ENCODE measurements at places on chromosomes 3 and 15. TPM values are rescaled to one million over a fixed set of nuclear protein-coding genes. Genes with fewer than 3 reads are reported as not detected.
A peak's percentile ranks its signal among the peaks of the same experiment; 100 is the strongest.

- no peaks in the 10 kb centered on the region for H3K36me3 ChIP-seq
- H3K4me1 ChIP-seq, result peaks cover 27% of the 10 kb centered on the region
- H3K27me3 ChIP-seq, result no peaks in the 10 kb centered on the region
- H3K4me3 ChIP-seq, result peak overlapping the region; percentile 48
- peak overlapping the region; percentile 57 for H3K27ac ChIP-seq
- DNase-seq, result no peak
These were observed 5.7 kb downstream of the LYSMD2 start for GRCh38 chr15:51731549-51732267.

Gene ANKRD63
- total RNA-seq, result not detected

DNA sequence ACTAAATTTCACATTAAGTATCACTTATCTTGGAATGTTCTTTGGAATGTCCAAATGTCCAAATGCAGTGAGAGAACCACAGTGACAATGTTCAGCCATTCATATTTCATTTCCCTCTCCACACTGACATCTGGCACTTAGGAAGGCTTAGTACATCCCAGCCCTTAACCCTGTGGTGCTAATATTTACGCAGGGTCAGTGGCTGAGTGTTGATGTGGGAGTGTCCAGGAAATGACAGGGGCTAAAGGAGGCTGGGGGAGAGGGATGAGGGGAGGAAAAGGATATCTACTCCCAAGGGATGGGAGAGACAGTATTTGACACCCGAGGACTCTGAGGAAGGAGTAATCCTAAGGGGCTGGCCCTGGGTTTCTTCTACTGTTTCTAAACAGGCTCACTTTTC is 14.1 kb upstream of the CCR4 start:
- no peaks in the 10 kb centered on the region for H3K27me3 ChIP-seq
- H3K4me3 ChIP-seq, result no peak overlapping the region
- no peaks in the 10 kb centered on the region for H3K4me1 ChIP-seq
- DNase-seq, result no peak

DNA sequence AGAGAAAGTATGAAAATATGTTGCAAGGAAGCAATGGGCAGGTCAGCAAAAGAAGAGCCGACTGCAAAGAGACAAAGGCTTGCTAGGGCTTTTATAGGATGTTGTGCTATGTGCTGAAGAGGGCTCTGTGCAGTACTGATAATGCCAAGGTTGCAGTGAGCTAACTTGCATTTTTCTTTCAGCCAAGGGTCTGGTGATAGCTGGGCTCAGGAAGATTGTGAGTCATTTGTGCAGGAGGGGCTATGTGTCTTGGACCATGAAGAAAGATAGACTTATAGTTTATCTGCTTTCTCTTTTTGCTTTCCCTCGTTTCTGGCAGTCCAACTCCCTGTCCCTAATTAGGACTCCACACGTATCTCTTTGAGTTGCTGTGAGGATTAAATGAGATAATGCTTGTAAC is 64.5 kb upstream of the LRIG1 start:
- no peak for DNase-seq
- no peak overlapping the region for H3K4me3 ChIP-seq
- no peaks in the 10 kb centered on the region for H3K36me3 ChIP-seq
- no peak overlapping the region for H3K27ac ChIP-seq

Gene RASGRF1
- not detected for total RNA-seq

- no peaks in the 10 kb centered on the region for H3K27me3 ChIP-seq
- no peak overlapping the region for H3K4me3 ChIP-seq
- peaks cover 21% of the 10 kb centered on the region for H3K4me1 ChIP-seq
These were observed 117.5 kb downstream of the PGPEP1L start for GRCh38 chr15:98889930-98890695.

GRCh38 chr3:136078421-136079364 is 113.2 kb downstream of the PPP2R3A start:
- H3K36me3 ChIP-seq, result no peaks in the 10 kb centered on the region
- peaks cover 3% of the 10 kb centered on the region for H3K4me1 ChIP-seq
- H3K27me3 ChIP-seq, result no peaks in the 10 kb centered on the region
- DNase-seq, result no peak

GRCh38 chr3:139627759-139628158 is 50.0 kb downstream of the NMNAT3 start:
- DNase-seq, result no peak
- H3K27me3 ChIP-seq, result no peaks in the 10 kb centered on the region
- H3K4me1 ChIP-seq, result no peaks in the 10 kb centered on the region
- no peak overlapping the region for H3K27ac ChIP-seq
- no peaks in the 10 kb centered on the region for H3K36me3 ChIP-seq

DNA sequence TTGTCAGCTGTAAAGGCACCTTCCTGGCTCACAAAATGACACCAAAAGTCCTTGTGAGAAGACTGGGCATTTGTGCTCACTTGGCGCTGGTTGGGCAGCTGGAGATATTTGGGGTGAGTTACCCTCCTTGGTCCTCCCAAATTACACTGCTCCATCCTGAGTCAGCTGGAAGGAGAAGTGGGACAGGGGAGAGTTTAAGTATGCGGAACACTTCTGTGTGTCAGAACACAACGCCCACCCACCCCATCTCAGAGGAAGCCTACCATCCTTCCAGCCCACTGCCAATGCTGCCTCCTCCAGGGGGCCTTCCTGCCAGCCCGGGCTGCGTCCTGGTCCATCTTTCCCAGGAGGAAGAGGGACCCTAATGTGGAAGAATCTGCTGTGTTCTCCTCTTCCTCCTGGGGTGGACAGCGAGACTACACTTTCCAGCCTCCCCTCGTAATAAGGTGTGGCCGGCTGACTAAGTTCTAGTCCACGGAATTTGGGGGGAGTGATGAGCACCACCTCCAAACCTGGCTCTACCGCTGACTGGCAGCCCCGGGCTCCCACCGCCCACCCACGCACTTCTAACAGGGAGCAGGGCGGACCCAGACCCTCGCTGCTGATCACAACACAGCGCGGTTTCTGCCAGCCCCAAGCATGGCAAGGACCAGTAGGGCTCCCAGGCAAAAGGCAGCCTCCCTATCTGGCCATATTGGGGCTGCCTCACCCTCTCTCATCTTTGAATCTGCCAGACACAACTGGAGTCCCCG is 265.0 kb downstream of the XXYLT1 start:
- no peak overlapping the region for H3K27ac ChIP-seq
- no peak overlapping the region for H3K4me3 ChIP-seq
- H3K4me1 ChIP-seq, result no peaks in the 10 kb centered on the region
- no peaks in the 10 kb centered on the region for H3K27me3 ChIP-seq
- no peak for DNase-seq

- no peak overlapping the region for H3K4me3 ChIP-seq
- no peak for DNase-seq
- H3K27ac ChIP-seq, result no peak overlapping the region
- no peaks in the 10 kb centered on the region for H3K4me1 ChIP-seq
- H3K36me3 ChIP-seq, result no peaks in the 10 kb centered on the region
- no peaks in the 10 kb centered on the region for H3K27me3 ChIP-seq
These were observed 230.0 kb upstream of the MCTP2 start for GRCh38 chr15:94001255-94001801.

Gene TAGLN3
- total RNA-seq, result not detected

GRCh38 chr3:171838218-171838720 is 4.9 kb upstream of the TMEM212 start:
- H3K27ac ChIP-seq, result peak overlapping the region; percentile 53
- H3K36me3 ChIP-seq, result no peaks in the 10 kb centered on the region
- no peak for DNase-seq

Gene ACTC1
- 125 TPM for total RNA-seq

- no peak overlapping the region for H3K27ac ChIP-seq
- peaks cover 24% of the 10 kb centered on the region for H3K36me3 ChIP-seq
- no peak for DNase-seq
- no peak overlapping the region for H3K4me3 ChIP-seq
These were observed 4.4 kb downstream of the ATOSA start for GRCh38 chr15:52674831-52675230.

Gene TEX55
- total RNA-seq, result not detected

- H3K27me3 ChIP-seq, result no peaks in the 10 kb centered on the region
- peaks cover 30% of the 10 kb centered on the region for H3K4me1 ChIP-seq
- no peaks in the 10 kb centered on the region for H3K36me3 ChIP-seq
- no peak overlapping the region for H3K27ac ChIP-seq
- H3K4me3 ChIP-seq, result no peak overlapping the region
These were observed 24.1 kb downstream of the TRAK1 start for GRCh38 chr3:42115215-42115614.

DNA sequence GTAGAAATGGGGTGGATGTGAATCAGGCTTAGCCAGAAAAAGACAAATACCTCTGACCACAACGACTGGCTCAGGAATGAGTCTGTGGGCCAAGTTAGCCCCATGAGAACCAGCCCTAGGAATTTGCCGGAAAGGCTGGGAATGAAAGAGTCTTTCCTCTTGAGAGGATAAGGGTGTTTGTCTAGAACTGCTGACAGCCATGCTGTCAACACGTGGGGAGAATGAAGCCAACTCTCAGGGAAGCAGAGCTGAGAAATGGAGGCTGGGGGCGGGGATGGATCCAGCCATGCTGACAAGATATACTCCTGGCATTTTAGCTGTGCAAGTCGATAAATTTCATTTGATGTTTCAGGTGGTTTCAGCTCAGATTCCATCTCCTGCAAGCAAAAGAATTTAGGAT is 10.6 kb upstream of the SLC6A1 start:
- no peak for DNase-seq
- H3K4me1 ChIP-seq, result peaks cover 19% of the 10 kb centered on the region
- H3K4me3 ChIP-seq, result no peak overlapping the region
- no peaks in the 10 kb centered on the region for H3K27me3 ChIP-seq
- H3K36me3 ChIP-seq, result no peaks in the 10 kb centered on the region
- H3K27ac ChIP-seq, result no peak overlapping the region

Gene TMEM158
- 0.41 TPM for total RNA-seq

DNA sequence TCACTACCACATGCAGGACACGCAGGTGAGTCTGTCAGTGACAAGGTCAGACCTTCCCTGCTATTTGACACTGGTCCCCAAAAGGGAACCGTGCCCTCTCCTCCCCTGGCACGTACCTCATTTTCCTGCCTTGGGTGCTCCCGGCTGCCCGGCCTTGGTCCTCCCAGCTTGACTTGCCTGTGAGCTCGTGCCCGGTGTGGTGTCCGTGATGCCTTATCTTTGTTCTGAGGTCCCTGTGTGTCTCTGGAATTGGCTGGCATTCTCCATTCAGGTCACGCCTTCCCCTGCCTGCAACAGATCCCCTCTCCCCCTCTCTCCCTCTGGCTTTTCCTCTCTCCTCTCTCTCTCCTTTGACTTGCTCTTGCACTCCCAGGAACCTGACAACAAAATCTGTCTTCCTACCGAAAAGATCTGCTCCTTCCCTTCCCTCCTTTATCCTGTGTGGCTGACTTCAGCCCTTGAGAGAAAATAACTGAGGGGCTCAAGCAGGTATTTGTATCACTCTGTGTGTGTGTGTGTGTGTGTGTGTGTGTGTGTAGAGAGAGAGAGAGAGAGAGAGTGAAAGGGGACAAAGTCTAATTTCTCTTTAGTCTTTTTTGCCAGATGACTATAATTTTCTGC is at the start of gene MASP1:
MASP1 (minus strand) TSS at position 226 of the 621 bp plus-strand sequence; CDS start at position 121, 105 bp downstream.
- no peak within 1 kb of the TSS for H3K27ac ChIP-seq
- peaks cover 42% of the 10 kb centered on the region for H3K4me1 ChIP-seq
- DNase-seq, result no peak
- no peaks in the 10 kb centered on the region for H3K27me3 ChIP-seq
- no peaks in the 10 kb centered on the region for H3K36me3 ChIP-seq
